ENCODE measurements at places on chromosomes 11 and 22.

DNA sequence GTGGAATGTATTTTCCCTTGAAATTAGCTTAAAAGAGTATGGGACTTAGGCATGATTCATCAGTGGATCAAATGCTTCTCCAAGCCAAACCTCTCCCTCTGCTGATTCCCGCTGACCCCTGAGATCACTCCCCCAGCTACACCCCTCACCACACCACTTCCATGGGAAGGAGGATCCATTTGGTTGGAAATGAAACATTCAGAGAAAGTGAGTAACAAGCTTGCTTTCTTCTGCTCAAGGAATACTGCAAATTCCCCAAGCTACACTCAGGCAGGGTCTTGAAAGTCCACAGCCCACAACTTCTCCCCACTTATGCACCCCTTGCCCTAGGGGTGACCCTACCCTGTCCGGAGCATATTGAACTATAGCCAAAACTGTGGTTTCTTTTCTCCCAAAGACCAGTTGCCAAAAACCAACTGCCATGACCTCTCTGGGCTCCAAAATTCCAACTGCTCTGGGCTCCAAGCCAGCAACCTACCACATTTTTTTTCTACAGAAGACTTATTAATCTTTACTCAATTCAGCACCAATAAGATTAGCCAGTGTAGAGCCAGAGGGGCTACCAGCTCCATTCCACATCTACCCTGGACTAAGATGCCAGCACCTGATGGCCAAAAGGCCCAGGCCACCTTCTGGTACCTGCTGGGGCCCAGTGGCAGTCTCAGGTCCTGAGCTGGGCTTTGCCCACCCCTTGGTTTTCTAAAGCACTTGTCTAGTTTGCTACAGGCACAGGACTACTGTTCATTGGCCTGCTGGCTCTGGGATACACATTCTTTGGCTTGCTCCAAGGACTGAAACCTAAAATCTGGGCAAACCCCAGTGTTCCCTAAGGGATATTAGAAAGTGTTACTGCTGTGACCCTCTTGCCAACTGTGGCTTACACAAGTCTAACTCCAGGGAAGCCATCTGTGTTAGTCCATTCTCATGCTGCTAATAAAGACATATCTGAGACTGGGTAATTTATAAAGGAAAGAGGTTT, 101.1 kb downstream of the MICAL3 start:
- DNase-seq: no peak

GRCh38 chr11:65538915-65539743, 14.2 kb downstream of the SCYL1 start:
- DNase-seq: no peak

- peak; percentile 14 for DNase-seq
Observed at GRCh38 chr11:120303004-120303637, 22.0 kb upstream of the TLCD5 start.

DNA sequence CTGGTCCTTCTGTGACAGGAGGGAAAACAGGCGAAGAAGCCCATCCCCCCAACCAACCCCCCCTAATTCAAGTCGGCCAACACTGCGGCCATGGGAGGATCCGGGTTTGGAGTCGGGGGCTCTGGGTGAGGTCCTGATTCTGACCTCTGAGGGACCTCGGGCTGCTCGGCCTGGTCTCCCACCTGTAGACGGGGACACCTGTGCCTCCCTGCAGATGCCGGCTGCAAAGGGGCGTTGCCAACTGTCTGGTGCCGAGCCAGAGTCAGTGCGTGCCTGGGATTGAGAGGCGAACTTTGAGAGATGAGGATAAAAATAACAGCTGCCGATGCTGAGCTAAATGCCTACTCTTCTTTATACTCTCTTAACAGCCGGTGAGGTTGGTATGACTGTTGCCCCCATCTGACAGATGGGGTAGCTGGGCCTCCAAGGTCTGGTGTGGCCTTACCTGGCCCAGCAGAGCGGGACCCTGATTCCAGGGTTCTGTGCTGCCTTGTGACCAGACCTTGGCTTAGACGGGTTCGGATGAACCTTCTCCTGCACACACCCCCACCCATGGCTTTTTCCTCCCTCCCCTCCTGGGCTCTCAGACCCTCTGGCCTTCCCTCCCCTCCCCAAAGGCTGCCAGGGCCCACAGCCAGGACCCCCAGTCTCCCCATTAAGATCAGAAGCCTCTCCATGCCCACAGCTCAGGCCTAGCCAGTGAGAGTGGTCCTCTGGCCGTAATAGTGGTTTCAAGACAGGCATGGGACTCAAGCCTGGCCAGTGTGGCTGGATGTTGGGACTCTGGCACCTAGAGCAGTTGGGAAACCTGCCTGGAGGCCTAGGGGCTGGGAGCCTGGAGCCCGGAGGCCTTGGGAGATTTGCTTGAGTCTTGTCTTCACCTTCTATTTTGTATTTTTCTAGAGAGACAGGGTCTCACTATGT, 41.7 kb downstream of the KCNJ4 start:
- no peak for DNase-seq

- no peak for DNase-seq
Observed at GRCh38 chr11:20450829-20451228, 63.3 kb downstream of the PRMT3 start.

- no peak for DNase-seq
Observed at GRCh38 chr11:27398400-27398770, 35.4 kb upstream of the CCDC34 start.

DNA sequence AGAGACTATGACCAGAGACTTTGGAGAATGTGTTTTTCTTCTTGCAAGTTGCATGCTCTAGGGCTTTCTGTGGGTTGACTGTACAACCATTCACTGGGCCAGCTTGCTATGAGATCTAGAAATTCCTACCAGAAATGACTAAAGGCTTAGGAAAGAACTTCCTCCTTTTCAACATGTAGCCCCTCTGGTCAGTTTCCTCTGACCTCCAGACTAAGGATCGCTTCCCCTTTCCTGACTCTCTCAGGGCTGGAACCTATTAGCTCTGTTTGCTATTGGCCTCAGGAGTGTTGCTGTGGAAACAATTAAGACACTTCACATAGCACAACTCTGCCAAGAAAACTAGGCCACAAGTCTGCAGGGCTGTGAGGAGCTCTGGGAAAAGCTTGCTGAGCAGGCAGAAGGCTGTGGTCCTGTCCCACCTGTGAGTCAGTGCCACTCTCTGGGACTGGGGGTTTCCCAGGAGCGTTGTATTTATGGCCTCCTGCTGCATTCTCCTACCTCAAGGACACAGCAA, 10.7 kb downstream of the CRY2 start:
- DNase-seq: no peak

DNA sequence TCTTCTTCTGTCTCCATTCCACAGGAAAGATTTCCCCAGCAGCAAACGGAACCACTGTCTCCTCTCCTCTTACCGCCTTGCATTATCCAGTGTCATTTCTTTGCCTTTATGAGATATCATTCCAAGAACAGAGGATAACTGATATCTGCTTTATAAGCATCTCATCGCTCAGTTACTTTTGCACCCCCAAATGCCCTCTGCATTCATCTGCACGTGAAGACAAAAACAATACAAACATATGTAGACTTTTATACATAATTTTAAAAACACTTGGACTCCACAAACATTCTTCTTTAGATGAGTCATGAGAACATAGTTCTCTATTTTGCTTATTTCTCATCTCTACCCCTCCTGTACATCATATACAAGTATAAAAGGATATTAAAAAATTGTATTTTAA, 512 bp upstream of the OR51T1 start:
- DNase-seq: no peak

GRCh38 chr22:24592058-24592850, 619 bp downstream of the LRRC75B start:
- DNase-seq: no peak

- DNase-seq: no peak
Observed at GRCh38 chr22:38412435-38413084, 42.4 kb downstream of the KCNJ4 start.

GRCh38 chr11:70472240-70472639, 73.9 kb downstream of the CTTN start:
- DNase-seq: no peak

- no peak for DNase-seq
Observed at GRCh38 chr22:46792841-46793261, 30.4 kb downstream of the TBC1D22A start.

- no peak for DNase-seq
Observed at GRCh38 chr22:21568347-21569075, 997 bp downstream of the UBE2L3 start.

GRCh38 chr11:34600339-34601084, 20.4 kb upstream of the EHF start:
- DNase-seq: no peak

DNA sequence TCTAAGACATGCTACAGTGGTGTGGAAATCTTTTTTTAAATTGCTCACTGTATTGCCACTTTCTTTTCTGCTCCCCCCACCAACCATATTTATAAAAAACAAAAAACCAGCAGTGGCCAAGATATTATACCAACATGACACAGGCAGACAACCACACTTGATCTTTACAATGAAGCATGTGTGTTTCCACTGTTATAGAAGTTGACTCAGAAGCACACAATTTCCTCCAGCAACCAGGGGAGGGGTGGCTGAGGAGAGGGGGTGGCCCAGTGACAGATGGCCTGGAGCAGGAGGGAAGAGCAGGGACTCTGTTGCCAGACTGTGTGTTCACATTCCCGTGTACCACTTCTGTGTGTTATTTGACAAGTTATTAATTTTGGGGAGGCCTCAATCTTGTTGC, 14.8 kb downstream of the CD59 start:
- no peak for DNase-seq

DNA sequence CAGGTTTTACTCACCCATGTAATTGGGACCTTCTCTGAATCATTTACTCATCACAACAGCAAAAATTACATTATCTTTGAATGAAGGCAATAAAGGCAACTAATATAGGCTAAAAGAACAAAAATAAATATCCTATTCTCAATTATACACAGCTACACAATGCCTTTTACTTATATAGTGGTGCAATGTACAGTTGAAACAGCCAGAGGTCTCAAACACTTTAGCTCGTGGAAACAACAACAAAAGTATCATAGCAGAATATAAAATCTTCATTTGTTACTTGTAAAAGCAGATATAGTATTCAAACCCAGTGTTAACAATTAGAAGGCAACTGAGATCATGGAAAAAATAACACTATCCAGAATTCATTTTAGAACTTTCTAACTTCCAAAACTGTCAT, 20.6 kb upstream of the CCDC34 start:
- DNase-seq: no peak

DNA sequence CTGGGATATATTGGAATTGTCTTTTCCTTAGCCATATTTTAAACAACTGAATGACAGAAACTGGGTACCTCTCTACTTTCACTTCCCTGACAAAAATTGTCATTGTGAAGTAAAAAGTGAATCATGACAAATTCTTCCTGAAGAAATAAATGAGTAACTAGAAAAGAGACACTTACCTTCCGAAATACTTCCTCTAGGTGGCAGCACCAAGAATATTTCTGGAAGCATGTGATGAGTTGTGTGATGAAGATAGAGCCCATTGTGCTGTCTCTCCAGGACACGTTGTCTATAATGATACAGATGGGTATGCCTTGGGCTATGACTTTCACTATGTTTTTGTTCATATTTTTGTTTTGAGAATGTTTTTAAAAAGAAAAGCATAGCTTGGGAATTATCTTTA, 21.5 kb downstream of the CASP4 start:
- DNase-seq: no peak

DNA sequence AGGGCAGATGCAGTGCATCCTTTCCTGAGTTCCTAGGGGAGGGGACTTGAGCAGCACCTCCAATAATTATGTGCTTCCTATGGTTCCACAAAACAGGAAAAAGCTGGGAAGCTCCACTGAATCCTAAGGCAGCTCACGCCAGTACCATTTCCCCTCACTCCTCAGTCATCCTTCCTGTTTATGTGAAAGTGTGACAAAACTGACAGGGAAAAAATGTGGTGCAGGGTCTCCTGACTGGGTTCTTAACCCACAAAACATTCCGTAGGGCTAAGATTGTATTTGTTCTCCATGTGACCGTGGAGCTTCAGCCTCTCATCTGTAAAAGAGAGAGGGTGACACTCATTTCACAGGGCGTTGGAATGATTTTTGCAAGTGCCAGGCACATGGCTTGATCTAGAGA, 12.2 kb upstream of the LYVE1 start:
- no peak for DNase-seq

DNA sequence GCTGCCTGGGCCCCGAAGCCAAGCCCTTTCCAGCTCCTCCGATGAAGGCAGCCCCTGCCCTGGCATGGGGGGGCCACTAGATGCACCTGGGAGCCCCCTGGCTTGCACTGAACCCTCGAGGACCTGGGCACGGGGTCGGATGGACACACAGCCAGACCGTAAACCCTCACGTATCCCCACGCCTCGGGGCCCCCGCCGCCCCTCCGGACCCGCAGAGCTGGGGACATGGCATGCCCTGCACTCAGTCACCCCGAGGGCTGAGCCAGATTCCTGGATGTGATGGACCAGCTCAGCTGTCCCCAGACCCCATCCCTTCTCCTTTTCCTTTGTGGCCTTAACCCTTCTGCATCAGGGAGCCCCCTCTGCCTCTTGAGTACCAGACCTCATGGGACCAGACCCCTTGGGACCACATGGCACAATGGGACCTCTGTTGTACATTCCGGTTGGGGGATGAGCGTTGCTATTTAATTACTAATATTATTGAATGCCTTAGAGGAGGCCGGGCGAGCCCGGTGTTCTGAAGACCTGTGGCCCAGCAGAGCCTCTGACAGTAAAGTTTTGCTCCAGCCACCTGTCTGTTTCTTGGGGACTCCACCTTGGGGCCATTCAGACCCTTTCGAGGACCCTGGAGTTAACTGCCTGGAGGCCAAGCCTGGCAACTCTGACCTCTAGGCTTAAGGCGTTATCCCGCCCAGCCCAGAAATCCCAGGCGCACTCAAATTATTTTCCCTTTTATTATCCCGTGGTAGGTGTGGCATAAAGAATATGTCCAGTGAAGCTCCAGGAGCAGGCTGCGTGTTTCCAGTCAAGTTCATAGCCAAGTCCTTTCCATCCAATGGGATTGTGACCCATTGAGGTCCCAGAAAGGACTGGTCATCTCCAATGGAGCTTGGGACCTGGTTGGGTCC, 3.0 kb downstream of the RASL10A start:
- no peak for DNase-seq

DNA sequence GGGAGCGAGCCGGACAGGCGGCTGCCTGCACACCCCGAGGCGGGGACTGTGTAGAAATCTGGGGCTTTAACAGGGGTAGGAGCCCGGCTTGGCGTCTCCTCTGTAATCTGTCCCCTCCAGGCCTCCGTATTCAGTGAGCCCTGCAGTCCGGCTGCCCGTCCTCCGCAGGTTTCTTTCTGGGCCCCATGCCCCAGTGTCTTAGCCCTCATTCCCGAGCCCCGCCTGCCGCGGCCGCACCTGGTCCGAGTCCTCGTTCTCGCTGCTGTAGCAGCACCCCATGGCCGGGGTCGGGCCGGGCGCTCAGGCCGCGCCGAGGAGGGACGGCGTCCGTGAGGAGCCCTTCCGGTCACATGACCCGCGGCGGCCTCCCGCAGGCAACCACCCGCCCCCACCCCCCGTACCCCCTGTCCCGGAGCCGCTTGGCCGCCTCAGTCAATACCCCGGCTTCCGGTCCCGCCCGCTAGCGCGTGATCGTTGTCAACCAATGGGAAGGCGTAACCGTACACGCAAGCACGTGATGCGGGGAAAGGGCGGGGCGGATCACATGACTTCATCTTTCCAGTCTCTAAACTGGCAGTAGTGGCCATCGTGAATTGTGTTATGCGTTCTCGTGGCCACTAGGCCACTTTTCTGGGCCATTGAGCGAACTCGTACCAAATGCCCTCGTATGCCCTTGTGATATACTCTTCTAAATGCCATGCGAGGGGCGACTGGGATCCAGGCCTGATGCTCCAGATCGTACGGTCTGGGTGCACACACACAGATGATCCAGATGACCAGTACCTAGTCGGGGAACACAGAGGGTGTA, at the start of gene LAMTOR1:
LAMTOR1 (minus strand) TSS at position 352 of the 808 bp plus-strand sequence; CDS start at position 279, 73 bp downstream.
- peak; percentile 98 for DNase-seq

GRCh38 chr11:1459764-1460395, 26.7 kb downstream of the MOB2 start:
- no peak for DNase-seq

GRCh38 chr11:129580278-129580677, 204.6 kb downstream of the BARX2 start:
- DNase-seq: no peak
